ENCODE measurements at places on chromosomes 1 and 21.

GRCh38 chr1:157595356-157595755 lies 2.5 kb downstream of the FCRL4 start:
- peak; percentile 0 for DNase-seq

- DNase-seq, result no peak
Observed at GRCh38 chr1:59298710-59299346, 1.9 kb downstream of the FGGY start.

DNA sequence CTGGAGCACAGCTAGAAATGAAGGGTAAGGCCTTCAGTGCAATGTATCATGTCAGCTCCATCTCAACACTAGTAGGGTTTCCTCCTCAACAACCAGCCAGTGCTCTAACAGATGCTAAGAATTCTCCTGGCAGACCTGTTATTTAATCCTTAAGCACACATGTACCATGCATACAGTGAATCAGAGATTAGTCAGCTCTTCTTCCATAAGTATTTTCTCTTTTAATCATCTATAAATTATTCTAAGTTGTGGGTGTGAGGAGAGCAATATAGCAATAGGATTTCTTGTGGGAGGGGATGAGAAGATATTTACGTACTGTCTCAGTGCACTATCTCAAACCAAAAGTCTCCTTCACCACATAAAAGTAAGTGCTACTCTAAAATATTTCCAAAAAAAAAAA lies 95.3 kb downstream of the COP1 start:
- no peak for DNase-seq

- DNase-seq, result no peak
Observed at GRCh38 chr21:44054710-44055109, 42.6 kb downstream of the TRAPPC10 start.

DNA sequence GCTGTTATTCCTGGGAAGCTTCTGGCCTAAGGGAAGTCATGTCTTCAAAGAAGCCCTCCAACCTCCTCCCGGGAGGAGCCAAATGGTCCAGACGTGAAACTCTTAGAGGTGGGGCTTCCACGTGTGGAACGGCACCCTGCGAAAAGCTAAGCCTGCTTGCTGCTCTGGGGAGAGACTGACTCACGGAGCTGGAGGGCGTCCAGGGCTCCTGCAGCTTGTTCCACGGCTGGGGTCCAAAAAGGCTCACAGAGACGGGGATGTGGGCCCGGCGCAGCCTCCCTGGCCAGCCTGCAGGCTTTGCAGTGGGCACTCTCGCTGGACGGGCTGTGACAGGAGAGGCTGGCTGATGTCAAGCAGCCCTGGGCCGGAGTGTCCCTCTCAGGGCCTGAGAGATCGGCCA lies 105.1 kb downstream of the COLGALT2 start:
- no peak for DNase-seq

- no peak for DNase-seq
Observed at GRCh38 chr1:181488866-181489265, 5.5 kb downstream of the CACNA1E start.

DNA sequence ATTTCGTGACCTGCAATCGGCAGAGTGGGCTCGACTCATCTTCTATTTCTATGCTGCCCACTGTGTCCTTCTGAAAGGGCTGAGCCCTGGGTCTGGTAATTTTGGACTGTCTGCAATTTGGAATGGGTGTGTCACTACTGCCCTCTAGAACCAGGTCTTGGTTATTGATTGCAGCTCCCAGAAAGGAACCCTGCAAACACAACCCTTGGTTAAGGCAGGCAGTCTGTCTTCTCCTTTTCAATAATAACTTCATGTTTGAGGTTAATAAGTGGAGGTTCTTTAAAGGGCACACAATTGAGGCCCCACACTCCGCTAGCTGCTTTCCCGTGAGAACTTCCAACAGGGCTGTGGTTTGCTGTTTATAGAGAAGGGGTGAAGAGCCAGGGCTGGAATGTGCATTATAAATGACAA lies 79.9 kb upstream of the LYST start:
- DNase-seq, result no peak

DNA sequence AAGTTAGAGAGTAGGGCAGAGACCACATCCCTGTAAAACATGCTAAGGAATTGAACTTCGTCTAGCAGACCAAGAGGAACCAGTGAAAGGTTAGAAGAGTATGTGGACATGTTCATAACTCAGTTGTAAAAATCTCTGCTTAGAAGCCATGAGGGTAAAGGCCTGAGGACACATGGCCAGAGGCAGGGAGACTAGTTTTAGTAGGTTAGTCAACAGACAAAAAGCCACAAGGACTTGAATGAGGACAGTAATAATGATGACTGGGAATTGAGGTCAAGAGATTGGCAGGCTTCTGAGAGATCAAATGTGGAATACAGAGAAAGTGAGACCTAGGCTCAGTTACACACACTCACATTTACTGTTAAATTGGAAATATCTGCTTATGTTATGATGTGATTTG lies 205.5 kb upstream of the HOOK1 start:
- DNase-seq, result no peak

DNA sequence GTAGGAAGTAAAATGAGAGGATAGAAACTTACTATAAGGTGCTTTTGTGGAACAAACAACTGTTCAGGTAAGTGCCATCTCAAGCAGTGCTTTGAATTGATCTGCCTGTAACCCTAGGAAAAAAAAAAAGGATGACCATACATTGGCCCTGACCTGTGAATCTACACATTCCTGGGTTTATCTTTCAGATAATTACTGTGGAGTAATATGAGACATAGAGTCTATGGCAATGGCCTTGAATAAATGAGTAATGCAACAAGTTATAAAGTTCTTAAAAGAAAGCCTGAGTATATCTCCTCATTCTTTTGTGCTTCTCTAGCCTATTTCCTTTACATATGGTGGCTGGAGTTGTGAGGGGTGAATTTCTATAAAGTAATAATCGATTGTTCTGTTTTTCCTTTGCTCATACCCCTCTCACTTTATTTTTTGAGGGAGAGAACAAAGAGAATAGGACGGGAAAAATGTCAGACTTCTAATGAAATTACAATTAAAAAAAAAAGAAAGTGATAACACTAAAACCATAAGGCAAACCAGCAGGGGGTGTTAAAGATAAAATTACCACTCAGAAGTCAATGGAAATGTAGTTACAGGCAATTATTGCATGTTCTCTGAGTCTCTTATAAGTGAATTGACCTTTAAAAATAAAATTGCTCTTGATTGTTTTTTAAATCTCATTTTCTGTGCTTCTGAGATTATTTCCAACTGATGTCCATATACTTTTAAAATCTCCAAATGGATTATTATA lies 12.4 kb upstream of the ATP1A1 start:
- DNase-seq, result no peak

Measured in CD4-positive, alpha-beta T cell treated with Interferon alpha-2 for 1 hour (primary cell).